ENCODE measurements at places on chromosomes 12 and 14.

DNA sequence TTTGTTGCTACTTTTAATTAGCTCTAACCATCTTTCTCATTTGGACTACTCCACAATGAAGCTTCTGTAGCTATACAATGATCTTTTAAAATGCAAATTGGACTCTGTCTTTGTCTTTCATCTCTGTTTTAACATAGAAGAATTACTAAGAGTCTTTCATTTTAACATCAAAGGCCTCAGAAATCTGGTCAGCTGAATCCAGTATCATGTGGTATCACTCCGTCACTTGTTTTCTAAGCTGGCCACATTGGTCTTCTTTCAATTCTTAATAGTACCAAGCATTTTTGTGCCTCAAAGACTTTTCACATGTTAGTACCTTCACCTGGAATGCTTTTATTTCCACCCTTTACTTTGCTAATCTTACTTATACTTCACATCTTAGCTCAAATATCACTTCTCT is 95.5 kb upstream of the SLC16A7 start:
- no peak for DNase-seq

- no peak for DNase-seq
Observed at GRCh38 chr12:132404951-132405741, 75.8 kb upstream of the GALNT9 start.

DNA sequence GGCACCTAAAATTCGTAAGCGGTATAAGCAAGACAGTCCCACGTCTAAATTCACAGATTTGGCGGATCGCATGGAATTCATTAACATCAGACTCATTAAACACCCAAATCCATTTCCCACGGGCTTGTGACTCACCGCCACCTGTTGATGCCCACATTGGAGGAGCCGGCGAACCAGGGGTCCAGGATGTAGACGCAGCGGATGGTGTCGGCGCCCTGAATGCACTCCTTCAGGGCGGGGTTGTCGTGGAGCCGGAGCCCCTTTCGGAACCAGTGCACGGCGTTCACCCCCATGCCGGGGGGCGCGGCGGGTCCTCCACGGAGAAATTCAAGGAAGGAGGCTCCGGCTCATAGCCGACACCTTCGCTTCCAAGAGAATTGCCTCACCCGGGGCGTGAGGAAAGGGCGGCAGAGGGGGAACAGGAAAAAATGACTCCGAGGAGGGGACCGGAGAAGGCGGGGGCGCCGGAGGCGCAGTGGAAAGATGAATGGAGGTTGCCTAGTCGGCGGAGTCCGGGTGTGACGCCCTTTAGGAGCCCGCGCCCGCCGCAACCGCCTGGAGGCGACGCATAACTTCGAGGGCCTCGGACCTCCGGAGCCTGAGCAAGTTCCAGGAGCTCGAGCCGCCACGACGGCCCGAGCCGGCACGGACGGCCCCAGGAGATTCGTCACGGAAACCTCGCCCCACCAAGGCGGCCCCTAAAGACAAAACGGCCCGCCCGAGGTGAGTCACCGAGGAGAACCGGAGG is 506 bp downstream of the CRY1 start:
- DNase-seq, result peak; percentile 48

GRCh38 chr12:12803186-12803585 is 10.0 kb upstream of the DDX47 start:
- no peak for DNase-seq

GRCh38 chr12:12334367-12335040 is 15.5 kb downstream of the MANSC1 start:
- DNase-seq, result no peak

- DNase-seq, result no peak
Observed at GRCh38 chr12:10088031-10088430, 10.8 kb downstream of the CLEC1A start.

DNA sequence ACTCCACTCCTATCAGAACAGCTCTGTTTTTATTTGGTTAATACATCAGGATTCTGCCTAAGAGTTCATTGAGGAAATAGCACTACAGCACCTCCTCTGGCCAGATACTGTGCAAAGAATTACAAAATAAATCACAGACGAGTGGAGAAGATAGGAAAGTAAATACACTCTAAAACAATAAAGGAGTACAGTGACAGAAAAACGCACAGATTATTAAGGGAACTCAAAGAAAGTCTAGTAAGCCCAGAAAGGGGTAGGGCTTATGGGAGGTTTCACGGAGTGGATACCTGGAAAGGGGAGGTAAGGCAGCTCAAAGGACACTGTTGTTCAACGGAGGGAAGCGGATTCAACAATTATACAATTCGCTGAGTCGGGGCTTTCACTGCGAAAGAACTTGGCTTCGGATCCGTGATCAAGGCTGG is 5.5 kb downstream of the OR10AD1 start:
- no peak for DNase-seq

GRCh38 chr14:73761618-73762355 is 47.6 kb upstream of the PNMA1 start:
- no peak for DNase-seq

DNA sequence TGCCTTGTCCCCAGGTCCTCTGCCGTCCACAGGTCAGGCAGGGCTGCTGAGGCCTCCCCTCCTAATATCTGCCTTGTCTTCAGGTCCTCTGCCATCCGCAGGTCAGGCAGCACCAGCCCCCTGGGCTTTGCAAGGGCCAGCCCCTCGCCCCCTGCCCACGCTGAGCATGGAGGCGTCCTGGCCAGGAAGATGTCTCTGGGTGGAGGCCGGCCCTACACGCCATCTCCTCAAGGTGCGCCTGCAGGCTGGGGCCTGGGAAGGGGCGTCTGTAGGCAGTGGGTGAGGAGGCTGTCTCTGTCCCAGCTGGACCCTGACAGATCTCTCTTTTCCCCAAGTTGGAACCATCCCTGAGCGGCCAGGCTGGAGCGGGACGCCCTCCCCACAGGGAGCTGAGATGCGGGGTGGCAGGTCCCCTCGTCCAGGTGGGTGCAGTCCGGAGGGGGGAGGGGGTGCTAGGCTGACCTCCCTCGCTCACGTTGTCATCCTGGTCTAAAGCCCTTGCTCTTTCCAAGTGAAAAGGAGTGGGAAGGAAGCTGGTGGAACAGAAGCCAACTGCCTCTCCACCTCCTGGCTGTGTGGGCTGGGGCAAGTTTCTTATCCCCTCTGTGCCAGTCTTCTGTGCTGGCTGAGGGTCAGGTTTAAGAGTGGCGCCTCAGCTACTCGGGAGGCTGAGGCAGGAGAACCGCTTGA is 13.9 kb upstream of the PUS1 start:
- DNase-seq, result no peak

- DNase-seq, result no peak
Observed at GRCh38 chr12:92341065-92341668, 195.5 kb upstream of the BTG1 start.

DNA sequence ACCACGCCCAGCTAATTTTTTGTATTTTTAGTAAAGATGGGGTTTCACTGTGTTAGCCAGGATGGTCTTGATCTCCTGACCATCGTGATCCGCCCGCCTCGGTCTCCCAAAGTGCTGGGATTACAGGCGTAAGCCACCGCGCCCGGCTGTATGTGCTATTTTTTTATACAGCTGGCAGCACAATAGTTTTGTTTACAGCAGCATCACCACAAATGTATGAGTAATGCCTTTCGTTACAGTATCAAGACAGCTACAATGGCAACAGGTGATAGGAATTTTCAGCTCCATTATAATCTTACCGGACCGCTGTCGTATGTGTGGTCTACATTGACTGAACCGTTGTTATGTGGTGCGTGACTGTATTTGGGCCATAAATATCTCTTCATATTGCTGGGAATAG is 11.6 kb upstream of the MDM2 start:
- no peak for DNase-seq

- no peak for DNase-seq
Observed at GRCh38 chr12:16076557-16076956, 165.4 kb downstream of the DERA start.

DNA sequence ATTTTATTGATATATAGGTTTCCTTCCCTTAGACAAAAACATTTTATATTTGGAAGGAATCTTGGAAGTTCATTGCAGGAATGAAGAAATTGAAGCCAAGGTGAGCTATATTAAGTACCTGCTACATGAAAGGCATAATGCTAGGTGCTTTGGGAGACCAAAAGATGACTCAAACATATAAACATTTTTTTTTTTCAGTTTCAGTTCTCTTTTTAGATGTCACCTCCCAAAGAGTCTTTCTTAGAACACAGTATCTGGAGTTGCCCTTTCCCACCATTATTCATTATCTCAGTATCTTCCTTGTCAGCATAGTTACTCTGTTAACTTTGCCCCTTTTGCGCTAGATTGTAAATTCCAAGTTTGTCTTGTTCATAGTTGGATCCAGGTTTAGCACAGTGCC is 1.1 kb downstream of the LIN52 start:
- DNase-seq, result no peak

DNA sequence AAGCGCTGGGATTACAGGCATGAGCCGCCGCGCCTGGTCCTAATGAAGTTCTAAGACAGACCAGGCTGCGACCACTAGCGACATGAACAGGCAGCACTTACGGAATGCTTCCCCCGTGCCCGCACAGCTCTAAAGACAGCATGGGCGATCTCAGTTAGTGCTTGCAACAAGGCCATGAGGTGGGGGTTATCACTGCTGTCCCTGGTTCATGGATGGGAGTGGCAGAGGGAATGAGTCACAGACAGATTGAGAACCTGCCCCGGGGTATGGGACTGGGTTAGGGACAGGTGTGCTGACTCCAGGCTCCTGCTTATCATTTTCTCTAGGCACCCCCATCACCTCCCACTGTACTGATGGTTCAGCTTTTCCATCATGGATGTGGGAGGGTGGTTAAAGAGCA is 160.9 kb downstream of the VRK1 start:
- no peak for DNase-seq

GRCh38 chr14:93054006-93054405 is 61.7 kb downstream of the ITPK1 start:
- DNase-seq, result no peak

- DNase-seq, result no peak
Observed at GRCh38 chr12:50050410-50051098, 6.8 kb upstream of the ASIC1 start.

DNA sequence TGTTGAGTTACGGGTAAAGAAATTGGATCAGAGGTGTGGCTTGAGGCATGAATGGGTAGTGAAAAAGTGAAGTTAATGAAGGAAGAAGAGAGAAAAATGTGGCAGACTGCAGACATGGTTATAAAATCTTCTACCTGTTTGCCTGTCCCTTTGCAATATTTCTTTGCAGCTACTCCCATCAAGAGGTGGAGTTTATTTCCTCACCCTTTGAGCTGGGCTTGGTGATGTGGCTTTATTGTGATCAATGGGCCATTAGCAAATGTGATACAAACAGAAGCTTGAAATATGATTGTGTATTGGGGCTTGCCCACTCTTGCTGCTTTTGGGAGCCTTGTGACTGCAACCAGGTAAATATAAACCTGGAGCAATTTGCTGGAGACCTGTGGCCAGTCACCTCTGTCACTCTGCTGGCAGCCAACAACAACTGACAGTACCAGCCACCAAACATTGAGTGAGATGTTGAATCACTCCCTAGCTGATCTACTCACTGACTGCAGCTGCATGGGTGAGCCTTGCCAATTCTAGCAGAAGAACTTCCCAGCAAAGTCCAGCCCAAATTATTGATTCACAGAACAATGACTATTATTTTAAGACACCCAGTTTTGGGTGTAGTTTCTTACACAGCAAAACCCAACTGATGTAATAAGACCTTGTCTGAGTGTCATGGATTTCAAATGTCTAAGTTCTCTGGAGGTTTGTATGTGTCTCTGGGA is 151.0 kb upstream of the ATP2B1 start:
- no peak for DNase-seq

DNA sequence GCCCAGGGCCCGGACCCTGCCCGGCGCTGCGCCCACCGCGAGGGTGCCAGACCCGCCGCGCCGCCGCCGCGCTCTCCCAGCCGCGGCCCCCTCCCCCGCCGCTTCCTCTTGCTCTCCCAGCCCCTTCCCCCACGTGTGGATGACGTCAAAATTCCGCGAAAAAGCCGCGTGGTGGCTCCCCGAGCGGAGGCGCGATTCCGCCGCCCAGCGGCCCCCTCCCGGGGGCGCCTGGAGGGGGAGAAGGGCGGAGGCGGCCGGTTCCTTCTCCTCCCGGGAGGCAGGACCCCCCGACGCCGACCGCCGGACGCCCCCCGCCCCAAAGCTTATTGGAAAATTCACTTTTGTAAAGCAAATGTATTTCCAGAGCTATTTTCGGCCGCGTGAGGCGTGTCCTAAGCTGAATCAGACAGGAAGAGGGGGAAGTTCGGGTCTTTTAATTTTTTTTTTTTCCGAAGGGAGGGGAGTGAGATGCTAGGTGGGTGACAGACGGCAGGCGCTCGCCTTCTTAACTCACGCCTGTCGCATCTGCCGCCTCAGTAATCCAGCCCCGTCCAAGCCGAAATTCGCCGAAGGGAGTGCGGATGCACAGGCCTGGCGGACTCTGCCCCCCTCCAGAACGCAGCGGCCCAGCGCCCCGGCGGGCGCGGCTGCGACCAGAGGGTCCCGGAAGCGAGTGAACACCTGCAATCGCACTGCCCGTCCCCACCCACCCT is 4.1 kb upstream of the CCND2 start:
- peak; percentile 92 for DNase-seq

DNA sequence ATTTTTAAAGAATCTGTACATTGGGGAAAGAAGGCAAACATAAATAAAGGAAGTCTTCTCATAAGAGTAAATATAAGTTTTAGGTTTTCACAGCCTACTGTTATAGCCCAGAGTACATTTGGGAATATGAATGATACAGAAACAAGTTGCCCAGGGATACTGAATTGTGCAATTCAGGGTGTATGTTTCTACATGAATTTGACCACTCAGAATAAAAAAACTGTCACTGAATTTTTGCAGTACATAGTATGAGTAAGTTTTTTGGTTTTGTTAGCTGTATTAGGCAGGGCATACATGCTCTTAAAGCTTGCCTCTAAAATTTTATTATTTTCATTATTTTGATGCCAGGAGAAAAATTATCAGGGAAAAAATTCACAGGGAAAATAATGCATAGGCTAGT is 6.6 kb upstream of the PCNX4 start:
- DNase-seq, result no peak

DNA sequence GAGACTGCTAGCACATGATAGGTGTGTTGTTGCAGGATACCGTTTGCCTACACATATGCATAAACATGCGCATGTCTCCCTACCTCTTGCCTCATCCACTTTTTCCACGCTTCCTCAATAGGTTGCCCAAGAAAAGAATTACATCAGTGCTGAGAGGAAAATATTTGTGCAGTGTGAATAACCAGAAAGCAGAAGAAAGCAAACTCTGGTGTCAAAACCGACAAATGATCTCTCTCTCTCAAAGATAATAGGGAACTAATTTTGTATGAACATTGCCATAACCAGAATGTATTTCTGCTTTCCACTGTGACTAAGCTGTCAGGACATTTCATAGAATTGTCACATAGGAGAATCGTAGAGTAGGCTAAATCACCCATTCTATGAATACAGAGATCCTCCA is 1.3 kb downstream of the CLEC7A start:
- DNase-seq, result no peak

Measured in activated CD8-positive, alpha-beta memory T cell treated with anti-CD3 and anti-CD28 coated beads for 4 hours (primary cell).